GM18507 (cell line): ENCODE measurements at places on chromosomes 12 and 14.

GRCh38 chr14:67800743-67801142 lies 15.6 kb downstream of the ZFYVE26 start:
- no peak for DNase-seq

DNA sequence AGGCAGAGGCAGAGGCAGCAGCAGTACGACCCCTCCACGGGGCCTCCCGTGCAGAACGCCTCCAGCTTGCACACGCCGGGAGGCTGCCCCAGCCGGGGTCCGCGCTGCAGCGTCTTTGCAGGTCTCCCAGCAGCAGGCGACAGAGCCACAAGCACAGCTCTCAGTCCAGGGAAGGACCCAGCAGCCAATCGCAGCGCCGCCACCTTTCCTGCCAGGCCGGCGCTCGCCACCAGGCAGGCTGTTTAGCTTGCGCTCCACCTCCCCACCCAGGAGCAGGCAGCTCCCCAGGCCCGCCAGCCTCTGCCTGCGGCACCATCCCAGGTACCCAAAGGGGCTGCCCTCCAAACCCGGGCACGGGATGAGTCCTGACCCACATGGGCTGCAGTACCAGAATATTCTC lies 25.2 kb downstream of the DDX51 start:
- no peak for DNase-seq

DNA sequence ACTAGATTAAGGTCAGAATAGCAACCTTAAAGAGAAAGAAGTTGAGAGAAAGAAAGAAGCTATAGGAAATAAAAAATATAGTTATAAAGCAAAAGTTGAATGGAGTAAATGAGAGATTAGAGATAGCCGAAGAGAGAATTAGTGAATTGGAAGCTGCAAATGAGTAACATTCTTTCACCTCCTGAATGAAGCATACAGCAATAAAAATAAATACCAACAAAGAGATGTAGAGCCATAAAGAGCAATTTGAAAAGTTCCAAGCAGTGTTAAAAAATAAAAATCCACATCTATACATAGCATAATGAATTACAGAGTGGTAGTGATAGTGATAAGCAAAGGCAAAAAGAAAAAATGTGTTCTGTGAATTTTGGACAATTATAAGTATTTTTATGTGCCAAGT lies 177.9 kb downstream of the VRK1 start:
- DNase-seq, result no peak

- DNase-seq, result no peak
Observed at GRCh38 chr12:115835445-115835844, 442.0 kb downstream of the MED13L start.

DNA sequence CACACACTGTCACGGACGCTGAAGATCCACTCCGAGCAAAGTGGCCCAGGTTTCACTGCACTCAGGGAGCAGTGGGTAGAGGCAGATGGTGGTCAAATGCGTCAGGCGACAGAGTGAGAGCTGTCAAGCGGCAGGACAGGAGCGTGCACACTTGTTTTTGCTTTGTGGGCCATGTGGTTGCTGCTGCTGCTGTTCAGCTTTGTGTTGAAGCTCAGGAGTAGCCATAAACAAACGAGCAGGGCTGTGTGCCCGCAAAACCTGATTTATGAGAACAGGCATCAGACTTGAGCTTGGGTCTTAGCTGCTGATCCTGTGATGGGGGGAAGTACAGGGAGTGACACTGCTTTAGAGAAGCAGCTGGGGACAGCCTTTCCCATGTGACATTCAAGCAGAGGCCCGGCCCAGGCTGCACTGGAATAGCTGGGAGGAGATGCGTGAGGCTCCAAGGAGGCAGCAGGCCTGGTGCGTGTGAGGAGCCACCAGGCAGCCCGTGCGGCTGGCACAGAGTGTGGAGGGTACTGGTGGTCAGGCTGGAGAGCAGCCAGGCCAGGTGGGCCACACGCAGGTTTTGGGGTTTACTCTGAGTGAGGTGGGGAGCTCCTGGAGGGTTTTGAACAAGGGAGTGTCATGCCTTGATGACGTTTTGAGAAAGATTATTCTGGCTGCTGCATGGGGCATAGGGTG lies 31.1 kb upstream of the ASPG start:
- DNase-seq, result no peak

- DNase-seq, result no peak
Observed at GRCh38 chr12:109988903-109989302, 7.3 kb downstream of the GIT2 start.

DNA sequence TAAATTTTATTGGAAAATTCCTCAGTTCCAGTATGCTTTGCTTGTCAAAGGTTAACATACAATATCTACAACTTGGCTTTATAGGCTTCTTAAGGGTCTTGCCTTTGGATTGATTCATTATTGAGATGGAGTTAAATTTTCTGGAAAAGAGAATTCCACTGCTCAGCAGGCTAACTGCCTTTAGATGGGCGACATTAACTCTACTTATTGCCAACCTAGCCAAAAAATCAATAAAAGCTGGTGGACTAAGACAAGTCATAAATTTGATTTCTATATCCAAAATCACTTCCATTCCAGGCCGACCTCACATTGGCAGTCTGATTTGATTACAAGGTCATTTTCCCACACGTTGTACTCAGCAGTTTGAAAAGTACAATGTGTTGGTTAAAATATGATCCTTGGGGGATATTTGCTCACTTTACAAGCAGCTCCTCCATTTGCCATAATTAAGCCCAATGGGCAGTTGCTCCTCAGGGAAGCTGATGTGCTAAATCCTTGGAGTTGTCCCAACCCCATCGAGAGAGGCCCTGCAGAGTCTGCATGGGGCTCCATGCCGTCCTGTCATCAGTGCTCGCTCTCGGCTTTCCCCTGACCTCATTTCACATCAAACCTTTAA lies 36.1 kb upstream of the CRY1 start:
- DNase-seq, result no peak

DNA sequence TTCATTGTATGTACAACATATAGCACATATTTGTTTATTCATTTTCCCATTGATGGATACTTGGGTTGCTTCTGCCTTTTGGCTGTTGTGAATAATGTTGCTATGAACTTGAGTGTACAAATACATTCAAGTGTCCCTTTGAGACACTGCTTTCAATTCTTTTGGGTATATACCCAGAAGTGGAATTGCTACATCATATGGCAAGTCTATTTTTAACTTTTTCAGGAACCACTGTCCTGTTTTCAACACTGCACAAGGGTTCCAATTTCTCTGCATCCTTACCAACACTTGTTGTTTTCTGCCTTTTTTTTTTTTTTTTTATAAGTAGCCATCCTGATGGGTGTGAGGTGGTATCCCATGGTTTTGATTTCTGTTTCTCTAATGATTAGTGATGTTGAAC lies 15.9 kb downstream of the RBMS2 start:
- no peak for DNase-seq

DNA sequence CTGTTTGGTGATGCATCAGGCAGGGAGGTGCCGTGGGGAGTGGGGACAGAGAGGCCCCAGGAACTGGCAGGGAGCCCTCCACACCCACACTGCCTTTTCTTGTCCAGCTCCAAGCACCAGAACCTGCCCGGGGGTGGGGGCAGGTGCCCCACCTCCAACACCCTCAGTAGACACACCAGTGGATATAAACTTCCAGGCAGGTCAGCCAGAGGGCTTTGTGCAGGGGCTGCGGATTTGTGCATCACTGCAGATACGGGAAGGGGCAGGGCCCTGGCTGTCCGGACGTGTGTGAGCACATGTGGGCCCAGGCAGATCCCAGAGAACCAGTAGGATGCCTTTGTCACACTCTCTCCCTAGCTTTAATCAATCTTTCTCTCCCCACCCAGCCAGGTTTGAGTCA lies 1.3 kb upstream of the TGM1 start:
- DNase-seq, result no peak

- DNase-seq, result no peak
Observed at GRCh38 chr14:58833634-58834378, 196.0 kb downstream of the DACT1 start.

GRCh38 chr14:50859296-50859624 lies 12.6 kb upstream of the ABHD12B start:
- no peak for DNase-seq

GRCh38 chr14:103542605-103543088 lies 13.7 kb downstream of the TRMT61A start:
- no peak for DNase-seq

- no peak for DNase-seq
Observed at GRCh38 chr14:74660167-74660566, 48.1 kb upstream of the LTBP2 start.
